A549 treated with dexamethasone at 1 μM for 4 hours (cell line): ENCODE measurements at places on chromosomes 7 and 10. TPM values are rescaled to one million over a fixed set of nuclear protein-coding genes. Genes with fewer than 3 reads are reported as not detected.

Gene ATOH7
- 0.09 to 0.33 TPM (median 0.21 TPM) in 5 replicates for total RNA-seq

Gene SRPK2
- 31.4 to 43.6 TPM (median 41.0 TPM) in 5 replicates for total RNA-seq

Gene PSTK
- 3.4 to 4.7 TPM (median 3.7 TPM) in 5 replicates for total RNA-seq

Gene PFKP
- total RNA-seq, result 458 to 628 TPM (median 588 TPM) in 5 replicates

Gene AKR1B15
- 32.2 to 43.4 TPM (median 40.3 TPM) in 5 replicates for total RNA-seq

Gene PNLIP
- 0.16 to 0.27 TPM (median 0.21 TPM) in 5 replicates for total RNA-seq

Gene CFAP70
- total RNA-seq, result 0.08 to 0.20 TPM (median 0.14 TPM) in 5 replicates

Gene REPIN1
- total RNA-seq, result 62.7 to 82.7 TPM (median 76.0 TPM) in 5 replicates

Gene PLXNA4
- 0.37 to 0.53 TPM (median 0.50 TPM) in 5 replicates for total RNA-seq

Gene WDR11
- 18.5 to 24.5 TPM (median 21.5 TPM) in 5 replicates for total RNA-seq

Gene SFRP5
- 2.1 to 3.4 TPM (median 3.3 TPM) in 5 replicates for total RNA-seq

Gene MBL2
- total RNA-seq, result not detected in 5 replicates

Gene ING3
- total RNA-seq, result 4.6 to 5.9 TPM (median 5.0 TPM) in 5 replicates

Gene TMEM176B
- 0.12 to 0.22 TPM (median 0.14 TPM) in 3 of 5 replicates, not detected in the others for total RNA-seq

Gene NPC1L1
- total RNA-seq, result 0.06 to 0.12 TPM (median 0.09 TPM) in 5 replicates

Gene WDR37
- 7.2 to 9.9 TPM (median 8.5 TPM) in 5 replicates for total RNA-seq
